ENCODE measurements at places on chromosomes 6 and 20. TPM values are rescaled to one million over a fixed set of nuclear protein-coding genes. Genes with fewer than 3 reads are reported as not detected.

GRCh38 chr20:35002426-35003210, 47.0 kb downstream of the MYH7B start:
- no peak for DNase-seq

DNA sequence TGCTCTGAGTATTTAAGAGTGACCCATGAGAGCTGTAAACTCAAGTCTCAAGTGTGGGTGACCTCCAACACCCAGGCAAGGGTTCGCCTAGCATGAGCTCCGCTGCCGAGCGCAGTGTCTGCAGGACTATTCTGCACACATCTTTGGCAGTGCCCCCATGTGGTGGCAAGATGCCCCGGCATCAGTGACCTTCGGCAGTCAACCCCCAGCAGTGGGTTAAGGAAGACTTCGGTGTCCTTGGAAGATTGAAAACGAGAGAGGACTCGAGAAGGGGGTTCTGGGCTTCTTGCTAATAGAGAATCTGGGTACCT, 43.1 kb downstream of the RBM38 start:
- peak; percentile 25 for DNase-seq

The POU5F1 gene
- polyA plus RNA-seq: not detected

- DNase-seq: no peak
These were observed 1.2 kb downstream of the GFRA4 start for GRCh38 chr20:3661814-3662665.

DNA sequence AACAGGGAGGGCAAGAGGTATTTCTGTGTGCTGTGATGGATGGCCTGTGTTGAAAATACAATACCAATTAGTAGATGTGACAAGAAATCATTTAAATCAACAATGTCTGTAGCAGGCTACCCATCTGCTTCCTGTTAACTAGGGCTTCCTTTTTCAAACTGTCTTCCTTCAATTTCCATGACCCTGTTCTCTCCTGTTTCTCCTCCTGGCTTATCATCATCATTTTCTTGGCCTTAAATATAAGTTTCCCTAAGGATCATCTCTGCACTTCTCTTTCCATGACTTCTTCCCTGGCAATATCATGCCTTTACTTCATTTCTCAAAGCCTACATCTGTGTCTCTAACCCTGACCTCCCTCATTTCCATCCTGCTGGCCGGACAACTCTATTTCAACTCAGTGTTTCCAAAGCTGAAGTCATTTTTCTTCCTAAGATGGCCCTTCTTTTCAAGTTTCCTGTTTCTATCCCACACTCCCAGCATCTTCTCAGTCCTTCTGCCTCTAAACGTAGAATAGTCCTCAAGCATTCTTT, 18.2 kb downstream of the ZC2HC1B start:
- no peak for DNase-seq

DNA sequence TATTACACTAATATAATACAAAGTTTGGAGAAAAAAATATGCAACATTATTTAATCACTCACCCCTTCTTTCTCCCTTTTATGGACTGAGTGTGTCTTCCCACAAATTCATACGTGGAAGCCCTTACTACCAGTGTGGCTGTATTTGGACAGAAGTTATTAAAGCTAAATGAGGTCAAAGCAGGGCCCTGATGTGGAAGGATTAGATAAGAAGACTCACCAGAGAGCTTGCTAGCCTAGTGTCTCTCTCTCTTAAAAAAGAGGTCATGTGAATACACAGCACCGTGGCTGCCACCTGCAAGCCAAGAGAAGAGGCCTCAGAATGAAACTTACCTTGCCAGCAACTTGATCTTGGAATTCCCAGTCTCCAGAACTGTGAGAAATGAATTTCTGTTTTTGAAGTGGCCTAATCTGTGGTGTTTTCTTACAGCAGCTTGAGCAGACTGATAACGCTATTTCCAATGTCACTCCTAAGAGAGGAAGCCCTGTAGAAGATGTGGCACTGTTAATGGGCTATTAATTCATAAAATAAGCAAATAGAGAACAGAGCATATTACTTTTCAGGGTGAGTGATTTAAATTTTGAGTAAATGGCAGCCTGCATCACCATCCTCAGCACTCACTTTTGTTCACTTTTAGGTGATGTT, 233.4 kb downstream of the TBC1D7 start:
- DNase-seq: no peak

DNA sequence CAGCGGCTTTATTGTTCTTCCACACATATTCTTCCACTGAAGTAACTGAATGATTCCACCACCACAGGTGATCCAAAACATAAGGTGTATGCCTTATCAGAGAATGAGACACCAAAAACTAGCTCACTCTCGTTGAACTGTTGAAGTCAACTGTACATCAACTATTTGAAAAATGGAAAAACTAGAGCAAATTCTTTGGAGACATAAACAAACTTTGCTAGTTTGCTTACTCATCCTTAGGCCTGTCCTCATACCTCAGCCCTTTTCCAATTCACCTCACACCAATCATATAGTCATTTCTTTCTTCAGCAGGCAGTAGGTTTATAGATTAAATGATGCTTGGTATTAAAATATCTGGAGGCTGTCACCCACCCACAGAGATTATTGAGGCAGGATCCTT, 77.1 kb upstream of the RNF217 start:
- DNase-seq: no peak

The PI16 gene
- 0.22 TPM for polyA plus RNA-seq

DNA sequence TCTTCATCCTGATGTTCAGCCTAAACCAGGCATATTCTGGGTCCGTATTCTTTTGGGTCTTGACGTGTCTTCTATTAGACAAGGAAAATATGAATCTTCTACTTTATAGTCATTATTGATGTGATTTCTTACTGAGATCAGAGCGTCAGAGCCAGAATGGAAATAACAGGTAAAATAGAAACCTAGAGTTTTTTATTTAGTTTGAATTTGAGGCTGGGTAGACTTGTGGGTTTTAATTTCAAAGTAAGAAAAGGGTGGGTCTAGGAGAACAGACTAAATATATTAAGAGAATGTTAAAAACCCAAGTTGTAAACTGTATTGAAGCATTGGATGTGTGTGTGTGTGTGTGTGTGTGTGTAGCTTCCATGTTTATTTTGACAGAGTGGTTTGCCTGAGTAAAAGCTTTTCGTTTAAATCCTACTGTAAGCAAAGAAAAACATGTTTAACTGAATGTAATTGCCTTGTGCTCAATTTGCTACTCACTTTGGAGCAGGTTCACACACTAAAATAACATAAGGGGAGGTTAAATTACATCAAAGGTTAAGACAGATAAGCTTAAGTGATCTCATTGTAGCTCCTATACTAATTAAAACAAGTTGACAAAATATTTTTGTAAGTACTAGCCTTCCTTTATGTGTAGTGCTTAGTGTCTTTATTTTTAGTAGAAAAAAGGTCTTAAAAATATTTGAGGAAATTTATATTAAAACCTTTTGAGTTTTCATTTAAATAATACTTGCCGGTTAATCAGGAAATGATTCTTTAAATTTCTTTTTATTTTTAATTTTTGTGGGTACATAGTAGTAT, 17.4 kb downstream of the HECA start:
- DNase-seq: no peak

The SEC23B gene
- 38.9 TPM for polyA plus RNA-seq

GRCh38 chr6:55047451-55048044, 126.8 kb upstream of the HCRTR2 start:
- DNase-seq: peak; percentile 83

The RUNX2 gene
- polyA plus RNA-seq: 1.3 TPM

The CDH26 gene
- 1.3 TPM for polyA plus RNA-seq

The HSPA1A gene
- polyA plus RNA-seq: 144 TPM

DNA sequence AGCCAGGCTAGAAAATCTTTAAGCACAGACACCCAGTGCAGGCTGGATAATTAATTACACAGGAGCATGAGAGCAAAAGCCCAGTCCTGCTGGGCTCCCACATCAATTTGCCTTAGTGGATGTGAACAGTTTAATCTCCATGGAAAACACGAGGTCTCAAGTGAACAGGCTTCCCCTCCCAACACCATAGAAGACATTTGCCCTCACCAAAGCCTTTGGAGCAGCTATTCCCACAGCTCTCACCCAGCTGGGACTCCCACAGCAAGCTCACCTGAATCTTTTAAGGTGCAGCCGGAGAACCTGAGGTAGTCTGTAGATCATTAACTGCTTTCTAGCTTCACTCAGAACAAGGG, 12.0 kb downstream of the TOMM6 start:
- no peak for DNase-seq

DNA sequence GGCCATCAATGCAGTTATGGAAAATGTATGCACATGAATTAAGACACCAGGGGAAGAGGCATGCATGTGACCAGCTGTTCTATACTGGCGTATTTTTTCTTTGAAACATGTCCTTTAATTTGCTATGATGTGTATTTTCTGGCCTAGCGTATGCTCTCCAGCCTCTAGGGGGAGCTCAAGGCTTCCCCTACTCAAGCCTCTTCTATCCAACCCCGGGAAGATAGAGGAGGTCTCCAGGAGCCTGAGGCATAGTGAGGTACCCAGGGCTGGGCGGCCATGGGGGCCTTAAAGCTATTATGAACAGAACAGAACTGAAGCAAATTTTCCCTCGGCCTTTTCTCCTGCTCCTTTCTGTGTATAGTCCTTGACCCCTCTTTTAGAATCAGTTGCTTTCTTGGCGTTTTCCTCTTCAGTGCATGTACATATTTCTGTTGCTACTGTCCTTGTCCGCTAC, 528.9 kb downstream of the MAFB start:
- peak; percentile 65 for DNase-seq

GRCh38 chr6:55957961-55958422, 82.6 kb upstream of the BMP5 start:
- no peak for DNase-seq

- DNase-seq: no peak
These were observed 56.5 kb downstream of the ANKRD60 start for GRCh38 chr20:58171796-58172425.

DNA sequence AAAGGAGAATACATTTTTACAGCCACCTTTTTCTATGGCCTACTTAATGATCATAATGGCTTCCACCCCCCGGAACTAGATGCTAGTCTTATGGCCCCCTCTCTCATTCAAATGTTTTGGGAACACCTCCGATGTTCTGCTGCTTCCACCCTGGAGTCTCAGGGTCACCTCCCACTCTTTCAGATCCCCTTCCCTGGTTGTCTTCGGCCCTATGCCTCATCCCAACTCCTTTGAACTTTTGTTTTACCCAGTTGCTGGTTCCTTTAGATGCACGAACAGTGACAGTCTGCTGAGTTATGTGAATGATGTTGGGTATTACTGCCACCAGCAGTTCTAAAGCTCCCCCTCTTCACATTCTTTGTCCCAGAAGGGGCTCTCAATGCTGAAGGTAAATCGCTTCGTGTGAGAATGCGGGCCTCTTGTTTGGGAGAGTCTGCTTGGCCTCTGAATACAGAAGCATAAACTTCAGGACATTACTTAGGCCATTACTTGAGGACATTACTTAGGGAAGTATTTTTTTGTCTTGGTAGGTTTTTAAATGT, 309.1 kb downstream of the SOX4 start:
- DNase-seq: no peak

The DYNLT2 gene
- polyA plus RNA-seq: 0.19 TPM

DNA sequence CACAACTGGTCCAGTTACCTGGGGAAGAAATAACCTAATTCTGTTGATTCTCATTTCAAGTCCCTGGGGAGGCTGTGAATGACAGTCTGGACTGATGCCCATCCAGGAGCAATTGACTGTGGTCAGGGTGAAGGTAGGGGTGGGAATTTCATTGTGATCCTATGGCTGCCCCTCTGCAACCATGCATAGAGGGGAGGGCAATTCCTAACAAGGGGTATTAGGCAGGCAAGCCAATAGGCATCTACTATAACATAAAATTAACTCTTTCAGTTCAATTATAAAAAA, 44.0 kb upstream of the TRAM2 start:
- DNase-seq: no peak

The WFDC12 gene
- not detected for polyA plus RNA-seq

The SMPDL3A gene
- polyA plus RNA-seq: 21.3 TPM

- peak; percentile 32 for DNase-seq
These were observed 70.7 kb upstream of the PRSS16 start for GRCh38 chr6:27176523-27177484.

The CAP2 gene
- not detected for polyA plus RNA-seq

The SLC35B3 gene
- 7.9 TPM for polyA plus RNA-seq

- no peak for DNase-seq
These were observed 9.3 kb downstream of the WDR27 start for GRCh38 chr6:169692516-169692915.
